ENCODE measurements at places on chromosomes 6 and 20.

DNA sequence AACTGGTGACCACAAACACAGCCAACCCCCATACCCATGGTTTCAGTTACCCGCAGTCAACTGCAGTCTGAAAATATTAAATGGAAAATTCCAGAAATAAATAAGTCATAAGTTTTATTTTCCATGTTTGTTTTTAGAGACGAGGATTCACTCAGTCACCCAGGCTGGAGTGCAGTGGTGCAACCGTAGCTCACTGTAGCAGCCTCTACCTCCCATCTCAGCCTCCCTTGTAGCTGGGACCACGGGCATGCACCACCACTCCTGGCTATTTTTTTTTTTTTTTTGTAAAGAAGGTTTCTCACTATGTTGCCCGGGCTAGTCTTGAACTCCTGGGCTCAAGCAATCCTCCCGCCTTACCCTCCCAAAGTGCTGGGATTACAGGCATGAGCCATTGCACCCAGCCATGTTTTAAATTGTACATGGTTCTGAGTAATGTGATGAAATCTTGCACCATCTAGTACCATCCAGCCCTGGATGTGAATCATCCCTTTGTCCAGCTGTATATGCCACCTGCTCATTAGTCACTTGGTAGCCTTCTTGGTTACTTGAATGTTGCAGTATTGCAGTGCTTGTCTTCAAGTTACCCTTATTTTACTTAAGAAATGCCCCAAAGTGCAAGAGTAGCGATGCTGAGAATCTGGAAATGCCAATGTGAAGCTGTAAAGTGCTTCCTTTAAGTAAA, 14.5 kb downstream of the CSNK2A1 start:
- no peak for DNase-seq

GRCh38 chr6:8551386-8551785, 116.0 kb upstream of the SLC35B3 start:
- no peak for DNase-seq

GRCh38 chr6:5199283-5199682, 61.5 kb downstream of the LYRM4 start:
- DNase-seq, result no peak

DNA sequence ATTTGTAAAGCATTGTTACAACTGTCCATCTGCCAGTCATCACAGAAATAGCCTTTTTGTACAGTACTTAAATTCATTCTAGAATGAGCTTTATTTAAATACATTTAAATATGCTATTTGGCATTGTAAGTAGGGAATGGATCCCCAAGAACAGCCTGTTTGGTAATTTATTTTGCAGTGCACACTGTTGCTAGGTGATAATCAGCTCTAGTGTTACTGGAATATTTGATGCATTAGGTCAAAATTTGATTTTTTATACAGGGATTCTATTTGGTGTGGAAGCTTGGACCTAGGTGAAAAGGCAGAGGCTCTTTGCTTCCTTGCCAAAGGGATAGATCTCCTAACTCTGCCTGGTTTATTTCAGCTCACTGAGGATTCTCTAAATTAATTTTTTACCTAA, 593.7 kb downstream of the EPM2A start:
- no peak for DNase-seq

DNA sequence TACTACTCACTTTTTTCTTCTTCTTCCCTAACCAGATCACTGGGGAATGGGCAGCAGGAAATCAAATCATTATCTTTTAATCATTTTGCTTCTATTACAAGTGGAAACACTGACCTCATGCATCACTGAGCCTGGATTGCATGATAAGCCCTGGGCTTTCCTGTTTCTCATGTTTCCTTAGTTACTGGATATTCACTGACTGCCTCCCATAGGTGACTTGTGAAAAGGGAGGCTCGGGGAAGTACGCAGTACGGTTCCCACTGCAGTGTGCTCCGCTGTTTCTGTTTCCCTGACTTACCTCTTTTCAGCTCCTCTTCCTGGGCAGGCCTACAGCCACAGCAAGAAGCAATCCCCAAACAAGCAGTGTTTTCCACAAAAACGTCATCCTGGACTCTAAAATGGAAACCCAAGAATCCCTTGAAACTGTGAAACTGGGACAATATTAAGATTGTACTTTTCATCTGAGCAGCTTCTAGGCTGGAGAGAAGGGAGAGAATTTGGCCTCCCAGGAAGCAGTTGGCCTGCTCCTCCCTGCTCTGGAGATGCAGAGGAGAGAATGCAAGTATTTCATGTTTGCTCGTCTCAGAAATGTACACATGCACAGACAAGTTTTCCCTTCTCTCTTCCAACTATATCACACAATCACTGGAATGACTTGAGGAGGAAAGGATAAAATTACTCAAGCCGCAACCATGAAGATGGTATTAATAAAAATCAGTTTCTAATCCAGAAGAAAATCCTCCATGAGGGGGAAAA, 13.1 kb downstream of the BTNL2 start:
- DNase-seq, result no peak

DNA sequence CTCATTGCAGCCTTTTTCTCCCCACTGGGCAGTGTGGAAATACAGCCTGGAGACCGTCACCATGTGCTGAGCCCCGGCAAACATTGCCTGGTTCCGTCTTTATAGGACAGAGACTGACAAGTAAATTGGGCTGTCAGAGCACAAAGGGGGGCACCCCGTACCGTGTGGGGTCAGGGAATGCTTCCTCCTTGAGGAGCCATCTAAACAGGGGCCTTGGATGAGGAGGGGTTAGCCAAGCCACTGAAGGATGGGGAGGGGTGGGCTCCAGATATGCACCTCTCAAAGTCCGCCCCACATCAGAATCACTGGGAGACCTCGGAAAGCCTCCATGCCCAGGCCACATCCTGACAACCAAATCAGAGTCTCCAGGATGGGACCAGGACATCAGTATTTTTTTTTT, 73.9 kb downstream of the NFATC2 start:
- DNase-seq, result no peak

- DNase-seq, result no peak
Measured at GRCh38 chr6:34819571-34820480, 27.9 kb downstream of the BLTP3A start.

DNA sequence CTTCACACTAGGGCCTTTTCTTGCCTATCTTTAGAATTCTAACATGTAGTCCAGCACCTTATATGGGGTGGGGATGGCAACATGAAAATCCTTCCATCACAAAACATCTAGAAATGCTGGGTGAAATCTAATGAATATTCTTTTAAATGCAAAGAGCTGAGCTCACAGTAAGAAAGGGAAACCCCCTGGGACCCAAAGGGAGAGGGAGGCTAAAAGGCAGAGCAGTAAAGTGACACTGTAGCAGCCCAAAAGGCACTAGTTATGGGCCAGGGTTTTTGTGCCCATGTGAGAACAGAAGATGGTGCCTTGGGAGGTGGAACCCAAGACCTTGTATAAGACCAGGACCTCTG, 66.7 kb downstream of the TRAM2 start:
- no peak for DNase-seq

DNA sequence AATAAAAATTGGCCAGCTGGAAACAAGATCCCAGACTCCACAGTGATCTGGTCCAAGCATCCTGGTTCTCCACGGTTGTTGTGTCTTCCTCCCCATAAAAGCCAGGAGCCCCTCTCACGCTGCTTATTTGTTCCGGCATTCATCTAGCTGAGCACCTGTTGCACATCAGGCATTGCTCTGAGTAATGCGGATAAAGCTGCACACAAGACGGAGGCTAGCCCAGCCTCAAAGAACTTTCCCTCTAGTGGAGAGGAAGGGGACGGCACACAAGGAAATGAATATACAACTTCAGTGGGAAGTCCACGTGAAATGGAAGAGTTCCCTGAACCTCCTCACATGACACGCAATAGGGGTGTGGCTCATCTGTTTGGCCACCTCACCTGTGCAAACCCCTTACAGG, 30.3 kb upstream of the NXT1 start:
- no peak for DNase-seq

DNA sequence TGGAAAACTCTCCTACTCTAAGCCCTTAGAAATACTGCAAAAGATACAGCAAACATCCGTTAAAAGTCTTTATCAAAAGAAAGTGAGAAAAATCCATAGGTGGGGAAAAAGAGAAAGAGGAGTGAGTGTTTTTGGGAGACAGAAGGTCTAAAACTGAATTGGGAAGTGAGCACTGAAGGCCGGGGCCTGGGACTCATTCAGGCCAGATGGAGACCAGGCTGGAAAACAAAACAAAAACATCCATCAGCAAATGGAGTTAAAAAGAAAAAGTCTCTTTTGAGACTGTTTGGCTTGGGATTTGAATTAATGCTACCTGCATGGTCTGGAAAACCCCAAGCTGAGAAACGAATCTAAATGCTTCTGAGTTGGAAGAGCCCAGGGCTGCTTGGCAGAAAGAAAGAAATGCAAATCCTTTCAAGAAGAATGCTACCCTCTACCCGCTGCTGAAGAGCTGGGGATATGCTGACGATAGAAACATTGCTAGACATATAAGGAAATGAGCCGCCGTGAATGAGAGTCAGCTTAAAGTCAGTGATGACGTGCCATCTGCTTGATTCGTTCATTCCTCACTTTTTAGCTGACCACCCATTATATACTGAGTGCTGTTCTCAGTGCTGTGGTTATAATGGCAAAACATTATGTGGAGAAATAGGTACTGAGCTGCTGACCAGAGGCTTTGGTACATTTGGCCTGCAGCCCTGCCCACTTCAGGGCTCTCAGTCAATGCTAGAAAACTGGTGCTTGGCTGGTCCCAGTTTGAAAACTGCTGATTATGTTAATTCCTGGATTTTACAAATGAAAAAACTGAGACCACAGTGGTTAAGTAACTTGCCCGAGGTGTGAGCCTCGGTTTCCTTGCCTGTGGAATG, 28.0 kb upstream of the TULP4 start:
- DNase-seq, result no peak

DNA sequence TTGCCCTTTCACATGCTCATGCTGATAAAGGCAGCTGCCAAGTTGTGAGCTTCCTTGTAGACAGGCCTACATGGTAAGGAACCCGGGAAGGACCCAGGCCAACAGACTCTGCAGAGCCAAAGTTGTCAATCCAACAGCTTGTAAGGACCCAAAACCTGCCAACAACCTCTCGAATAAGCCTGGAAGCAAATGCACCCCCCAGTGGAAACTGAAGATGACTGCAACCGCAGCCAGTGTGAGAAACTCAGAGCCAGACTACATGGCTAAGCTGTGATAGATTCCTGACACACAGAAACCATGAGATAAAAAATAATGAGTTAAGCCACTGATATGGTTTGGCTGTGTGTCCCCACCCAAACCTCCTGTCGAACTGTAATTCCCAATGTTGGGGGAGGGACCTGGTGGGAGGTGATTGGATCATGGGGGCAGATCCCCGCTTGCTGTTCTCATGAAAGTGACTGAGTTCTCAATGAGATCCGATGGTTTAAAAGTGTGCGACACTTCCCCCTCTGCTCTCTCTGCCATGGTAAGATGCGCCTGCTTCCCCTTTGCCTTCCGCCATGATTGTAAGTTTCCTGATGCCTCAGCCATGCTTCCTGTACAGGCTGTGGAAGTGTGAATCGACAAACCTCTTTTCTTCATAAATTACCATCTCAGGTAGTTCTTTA, 18.8 kb upstream of the CLPSL2 start:
- DNase-seq, result no peak

- no peak for DNase-seq
Measured at GRCh38 chr20:45927071-45927878, 7.2 kb upstream of the PCIF1 start.

DNA sequence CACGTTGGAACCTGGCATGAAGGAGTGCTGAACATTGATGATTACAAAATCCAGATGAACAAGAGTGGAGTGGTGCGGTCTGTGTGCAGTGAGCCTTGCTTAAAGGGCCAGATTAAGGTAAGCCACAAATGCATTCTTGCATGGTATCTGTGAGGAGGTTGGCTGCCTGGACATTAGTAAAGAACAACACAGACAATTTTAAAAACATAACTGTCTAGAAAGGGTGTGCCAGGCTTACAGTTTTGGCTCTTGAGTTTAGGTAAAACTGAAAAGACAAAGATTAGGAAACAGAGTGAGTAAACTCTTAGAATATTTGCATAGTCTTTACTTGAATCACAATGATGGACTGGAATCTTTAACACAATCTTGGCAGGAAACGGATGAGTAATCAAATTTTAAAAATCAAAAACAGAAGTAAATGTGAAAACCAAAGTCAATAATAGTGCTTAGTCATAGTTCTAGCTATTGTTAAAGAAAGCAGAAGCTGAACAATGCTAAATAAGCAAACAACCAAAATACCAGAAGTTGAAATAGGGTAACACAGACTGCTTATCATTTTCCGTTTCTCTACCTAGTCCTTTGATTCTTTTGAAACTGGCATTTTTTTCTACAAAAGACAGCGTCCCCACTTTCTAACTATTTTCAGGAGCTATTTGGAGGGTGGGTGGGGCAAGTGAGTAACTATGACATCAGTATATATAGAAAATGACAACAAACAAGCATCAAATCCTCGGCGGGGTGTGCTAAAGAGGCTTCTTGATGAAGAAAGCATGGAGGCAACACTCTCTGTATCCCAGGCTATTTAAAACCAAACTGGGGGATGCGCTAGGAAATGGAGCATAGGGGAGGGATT, 185.8 kb upstream of the RAB32 start:
- DNase-seq, result no peak

DNA sequence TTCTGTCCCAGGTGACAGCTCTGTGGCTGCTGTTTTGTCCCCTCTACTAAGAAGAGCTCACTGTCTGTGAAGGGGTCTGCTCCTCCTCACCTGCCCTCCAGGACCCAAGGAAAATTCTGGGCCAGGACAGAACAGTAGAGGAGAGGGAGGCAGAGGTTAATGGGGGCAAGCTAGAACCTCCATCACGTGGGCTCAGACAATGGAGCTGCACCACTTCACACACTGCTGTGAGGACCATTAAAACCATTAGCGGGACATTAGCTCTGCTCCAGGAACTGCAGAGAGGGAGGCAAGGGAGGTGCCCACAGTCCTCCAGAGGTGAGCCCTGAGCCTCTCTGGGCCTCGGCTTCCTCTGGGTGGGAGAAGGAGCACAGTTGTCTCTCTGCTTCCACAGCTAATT, 78.4 kb downstream of the NOL4L start:
- no peak for DNase-seq

DNA sequence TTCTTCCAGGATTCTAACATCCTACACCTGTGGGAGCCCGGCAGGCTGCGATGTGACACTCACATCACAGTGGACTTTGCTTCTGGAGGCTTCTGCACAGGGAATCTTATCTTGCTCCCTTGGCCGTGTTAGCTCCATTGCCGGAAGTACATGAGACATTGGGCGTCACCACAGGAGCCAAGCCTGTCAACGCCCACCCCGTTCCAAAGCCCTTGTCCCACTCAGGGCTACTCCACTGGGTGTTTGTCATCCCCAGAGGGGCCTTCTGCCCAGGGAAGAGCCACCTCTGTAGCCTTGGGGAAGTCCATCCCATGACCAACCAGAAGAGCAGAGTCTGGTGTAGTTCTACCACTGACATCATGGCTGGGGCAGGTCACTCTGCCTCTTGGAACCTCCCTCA, 1.7 kb downstream of the RAB44 start:
- DNase-seq, result no peak

DNA sequence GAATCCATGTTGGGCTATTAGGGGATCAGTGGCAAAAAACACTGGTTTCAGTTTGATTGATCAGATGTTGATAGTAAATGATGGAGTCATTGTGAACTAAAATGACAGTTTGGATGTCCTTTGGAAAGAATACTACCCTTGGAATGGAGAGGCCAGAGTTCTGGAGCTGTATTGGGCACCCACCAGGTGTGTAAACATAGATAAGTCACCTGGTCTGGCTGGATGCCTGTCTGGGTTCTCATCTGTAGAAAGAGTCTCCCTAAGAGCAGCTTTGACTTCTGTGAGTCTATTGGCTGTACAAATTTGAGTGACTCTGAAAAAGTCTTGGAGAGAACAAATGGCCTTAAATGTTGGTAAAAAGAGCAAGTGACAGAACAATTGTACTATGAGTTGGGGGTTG, 115.0 kb downstream of the SCP2D1 start:
- no peak for DNase-seq
